ENCODE measurements at places on chromosomes 12 and 14.

- DNase-seq, result peak; percentile 91
Observed at GRCh38 chr14:89221109-89221810, 195.8 kb downstream of the FOXN3 start.

GRCh38 chr12:60501124-60501729 is 905.4 kb downstream of the SLC16A7 start:
- peak; percentile 2 for DNase-seq

GRCh38 chr12:108129017-108129812 is at the start of gene WSCD2:
TSS of gene WSCD2 (plus strand) at chr12:108129288. CDS start at chr12:108195833, 66,545 bp downstream.
- DNase-seq, result peak; percentile 10

- peak; percentile 90 for DNase-seq
Observed at GRCh38 chr14:90381999-90382451, 14.8 kb upstream of the CALM1 start.

DNA sequence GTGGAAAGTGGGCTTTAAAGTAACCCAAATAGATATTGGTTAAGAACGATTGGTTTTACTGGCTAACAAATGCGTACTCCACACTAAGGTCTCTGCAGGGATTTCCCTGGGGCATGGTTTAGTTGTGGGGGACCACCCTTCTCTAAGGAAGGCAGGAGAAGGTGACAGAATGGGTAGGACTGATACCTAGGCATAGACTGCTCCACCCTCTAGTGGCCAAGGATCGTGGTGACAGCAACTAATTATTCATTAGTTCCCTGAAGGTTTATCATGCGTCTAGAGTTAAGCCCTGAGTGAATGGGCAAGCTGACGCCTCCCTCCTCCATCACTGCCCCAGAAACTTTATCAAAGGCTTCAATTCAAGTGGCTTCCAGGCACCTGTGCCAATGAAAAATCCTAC is 9.1 kb downstream of the FAM181A start:
- peak; percentile 31 for DNase-seq

- DNase-seq, result no peak
Observed at GRCh38 chr14:64541261-64541971, 875 bp downstream of the HSPA2 start.

- DNase-seq, result no peak
Observed at GRCh38 chr14:33510063-33510481, 440.8 kb downstream of the EGLN3 start.
